T47D (cell line): ENCODE measurements at places on chromosomes 4 and X.

GRCh38 chrX:65667157-65667502 is 324 bp upstream of the MSN start:
- no peak for DNase-seq

- no peak for DNase-seq
Observed at GRCh38 chr4:114603497-114603896, 4.9 kb downstream of the UGT8 start.

DNA sequence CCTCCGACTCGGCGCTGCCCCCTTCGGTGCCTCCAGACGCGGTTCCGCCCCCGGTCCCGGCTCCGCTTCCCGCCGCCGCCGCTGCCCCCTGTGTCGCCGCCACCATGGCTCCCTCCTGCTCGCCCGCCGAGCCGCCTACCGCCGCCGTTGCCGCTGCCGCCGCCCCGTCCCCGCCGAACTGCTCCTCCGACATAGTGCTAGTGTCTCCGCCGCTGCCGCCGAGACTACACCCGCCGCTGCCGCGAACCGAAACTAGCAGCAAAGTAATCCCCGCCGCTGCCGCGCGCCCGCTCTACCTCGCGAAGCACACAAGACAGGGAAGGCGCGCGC is 340 bp downstream of the HNRNPD start:
- no peak for DNase-seq

DNA sequence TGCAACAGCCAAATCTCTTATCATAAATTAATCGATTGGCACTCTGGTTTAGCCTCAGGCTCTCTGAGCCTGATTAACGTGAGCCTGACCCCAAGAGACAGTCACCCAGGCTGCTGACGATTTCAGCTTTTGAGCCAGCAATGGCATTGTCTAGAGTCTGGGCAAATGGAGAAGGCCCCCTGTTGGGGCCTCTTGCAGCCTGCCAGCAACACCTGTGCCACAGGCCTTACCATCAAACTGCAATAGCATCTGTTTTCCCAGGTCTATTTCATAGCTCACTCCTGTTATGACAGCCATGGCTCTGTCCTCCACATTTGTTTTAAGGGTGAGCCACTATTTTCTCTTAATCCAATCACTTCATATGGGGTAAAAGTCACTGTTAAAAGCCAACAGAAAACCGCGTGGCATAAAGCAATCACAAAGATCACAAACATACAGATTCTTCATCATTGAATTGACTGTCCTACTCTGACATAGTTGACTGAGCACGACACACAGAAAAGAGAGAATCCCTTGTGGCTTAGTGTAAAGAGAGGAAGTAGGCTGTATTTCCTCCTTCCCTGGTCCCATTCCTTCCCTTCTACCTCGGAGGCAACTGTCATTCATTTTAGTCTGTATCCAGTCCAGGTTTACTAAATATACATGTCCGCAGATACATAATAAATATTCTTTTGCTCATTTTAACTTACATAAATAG is 47.8 kb downstream of the SLC9A7 start:
- DNase-seq, result no peak

GRCh38 chrX:153501530-153501929 is 6.8 kb downstream of the BGN start:
- DNase-seq, result no peak

DNA sequence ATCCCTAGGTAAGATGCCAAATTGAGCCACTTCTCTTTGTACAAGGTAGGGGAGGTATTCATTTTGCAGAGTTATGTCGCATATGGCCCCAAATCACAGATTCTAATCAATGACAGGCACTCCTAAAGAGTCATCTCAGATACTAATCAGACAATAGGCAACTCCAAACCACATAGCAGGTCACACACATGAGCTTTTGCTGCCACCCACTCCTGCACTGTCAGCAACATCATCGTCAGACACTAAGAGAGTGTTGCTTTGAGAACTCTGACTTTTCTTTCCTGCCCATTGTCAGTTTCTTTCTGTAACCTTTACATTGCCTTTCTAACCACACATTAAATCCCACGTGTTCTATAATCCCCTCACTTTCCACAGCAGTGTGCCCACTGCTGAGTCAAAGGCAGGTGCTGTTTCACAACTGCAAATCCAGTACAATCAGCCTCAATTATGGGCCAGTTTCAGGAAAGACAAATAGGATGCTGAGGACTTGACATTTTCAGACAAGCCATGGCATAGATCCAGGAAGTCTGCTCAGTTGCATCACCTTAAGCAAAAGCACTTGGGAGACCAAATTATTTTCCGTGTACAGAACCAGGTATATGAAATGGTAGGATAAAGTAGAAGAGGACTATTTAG is 23.5 kb downstream of the TMEM31 start:
- DNase-seq, result no peak

GRCh38 chrX:137178392-137178791 is 144.6 kb upstream of the GPR101 start:
- no peak for DNase-seq
